ENCODE measurements at places on chromosomes 5 and 9. TPM values are rescaled to one million over a fixed set of nuclear protein-coding genes. Genes with fewer than 3 reads are reported as not detected.
A peak's percentile ranks its signal among the peaks of the same experiment; 100 is the strongest.

DNA sequence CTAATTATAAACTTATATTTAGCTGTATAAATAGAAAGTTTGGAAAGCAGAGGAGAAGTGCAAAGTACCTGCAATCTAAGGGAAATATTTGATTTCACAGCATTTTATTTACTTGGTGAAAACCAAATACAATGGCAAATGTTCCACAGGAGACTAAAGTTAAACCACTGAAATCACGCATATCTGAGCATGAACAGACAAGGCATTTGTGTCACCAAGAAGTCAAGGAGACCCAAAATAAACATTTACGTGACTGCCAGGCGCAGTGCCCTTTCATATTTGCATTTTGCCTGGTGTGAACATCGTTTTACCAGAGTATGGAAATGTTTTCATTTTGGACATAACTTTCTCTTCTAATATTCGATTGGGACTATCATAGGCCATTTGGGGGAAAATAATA lies 20.6 kb downstream of the UGCG start:
- peaks cover 43% of the 10 kb centered on the region for H3K4me1 ChIP-seq
- H3K27ac ChIP-seq: peak overlapping the region; percentile 76
- H3K27me3 ChIP-seq: no peaks in the 10 kb centered on the region

DNA sequence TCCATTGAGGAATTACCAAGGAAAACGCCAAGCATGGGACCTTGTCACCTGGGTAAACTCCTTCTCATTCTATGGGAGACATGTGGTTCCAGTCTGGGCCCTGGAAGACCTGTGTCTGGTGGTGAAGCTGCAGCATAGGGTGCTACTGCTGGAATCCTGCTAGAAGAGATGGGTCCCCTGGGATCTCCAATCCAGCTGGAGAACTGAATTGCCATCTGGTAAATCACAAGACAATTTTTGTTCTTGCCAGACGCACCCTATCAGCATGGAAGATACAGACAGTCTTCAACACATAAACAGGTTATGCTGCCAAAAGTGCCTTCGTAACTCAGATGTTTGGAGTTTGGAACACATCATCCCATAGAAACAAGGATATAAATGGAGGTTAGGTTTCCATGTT lies 424.0 kb upstream of the BRINP1 start:
- no peaks in the 10 kb centered on the region for H3K36me3 ChIP-seq
- no peak overlapping the region for H3K27ac ChIP-seq

GRCh38 chr5:112106878-112107277 lies 312.2 kb downstream of the EPB41L4A start:
- no peaks in the 10 kb centered on the region for H3K36me3 ChIP-seq
- no peaks in the 10 kb centered on the region for H3K4me1 ChIP-seq
- H3K4me3 ChIP-seq: no peak overlapping the region
- H3K27me3 ChIP-seq: no peaks in the 10 kb centered on the region

DNA sequence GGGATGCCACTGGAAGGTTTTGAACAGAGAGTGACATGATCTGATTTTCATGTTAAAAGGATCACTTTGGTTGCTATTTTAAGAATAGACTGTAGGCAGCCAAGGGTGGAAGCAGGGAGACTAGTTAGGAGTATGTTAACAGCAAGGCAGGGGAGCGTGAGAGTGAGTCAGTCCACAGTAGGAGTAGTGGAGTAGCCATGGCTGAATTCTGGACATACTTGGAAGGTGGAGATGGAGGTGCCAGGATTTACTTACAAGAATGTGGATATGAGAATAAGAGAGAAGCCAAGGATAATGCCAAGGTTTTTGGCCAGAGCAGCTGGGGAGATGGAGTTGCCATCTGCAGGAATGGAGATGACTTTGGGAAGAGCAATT lies 118.8 kb downstream of the GALNT10 start:
- no peak overlapping the region for H3K27ac ChIP-seq
- H3K27me3 ChIP-seq: no peaks in the 10 kb centered on the region
- H3K4me3 ChIP-seq: no peak overlapping the region
- H3K4me1 ChIP-seq: peaks cover 8% of the 10 kb centered on the region

Gene HTR4
- not detected for polyA plus RNA-seq

Gene DCTN4
- 18.1 TPM for polyA plus RNA-seq

DNA sequence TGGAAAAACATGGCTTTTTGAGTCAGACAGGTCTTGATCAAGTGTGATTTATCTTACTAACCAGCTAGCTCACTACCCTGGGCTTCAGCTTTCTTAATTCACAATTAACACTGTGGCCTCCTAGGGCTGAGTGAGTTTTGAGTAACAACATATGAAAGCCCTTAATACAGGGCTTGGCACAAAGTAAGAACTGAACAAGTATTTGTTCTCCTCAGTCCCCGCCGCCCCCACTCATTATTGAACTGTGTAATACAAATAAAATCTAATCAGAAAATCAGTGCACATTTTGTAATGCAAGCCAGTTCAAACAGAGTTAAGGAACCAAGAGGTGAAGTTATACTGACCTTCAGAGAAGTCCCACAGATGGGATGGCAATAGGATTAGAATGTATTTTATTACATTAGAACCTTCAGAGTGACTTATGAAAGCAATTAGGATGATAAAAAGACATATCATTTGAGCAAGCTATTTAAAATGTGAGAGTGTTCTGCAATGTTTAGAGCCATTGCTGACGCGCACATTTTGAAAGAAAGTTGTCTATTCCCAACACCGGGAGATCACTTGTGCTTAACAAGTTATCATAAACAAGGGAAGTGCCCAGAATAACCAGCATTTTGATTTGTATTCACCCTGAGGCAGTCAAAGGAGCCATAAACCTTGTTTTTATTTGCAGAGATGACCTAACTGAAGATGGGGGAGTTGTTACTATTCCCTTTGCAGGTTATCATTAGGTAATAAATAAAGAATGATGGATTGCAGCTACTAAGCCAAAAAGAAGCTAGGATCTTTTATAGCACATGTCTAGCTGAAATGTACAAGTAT lies 19.4 kb downstream of the ADAMTS16 start:
- no peak for DNase-seq
- no peaks in the 10 kb centered on the region for H3K27me3 ChIP-seq

DNA sequence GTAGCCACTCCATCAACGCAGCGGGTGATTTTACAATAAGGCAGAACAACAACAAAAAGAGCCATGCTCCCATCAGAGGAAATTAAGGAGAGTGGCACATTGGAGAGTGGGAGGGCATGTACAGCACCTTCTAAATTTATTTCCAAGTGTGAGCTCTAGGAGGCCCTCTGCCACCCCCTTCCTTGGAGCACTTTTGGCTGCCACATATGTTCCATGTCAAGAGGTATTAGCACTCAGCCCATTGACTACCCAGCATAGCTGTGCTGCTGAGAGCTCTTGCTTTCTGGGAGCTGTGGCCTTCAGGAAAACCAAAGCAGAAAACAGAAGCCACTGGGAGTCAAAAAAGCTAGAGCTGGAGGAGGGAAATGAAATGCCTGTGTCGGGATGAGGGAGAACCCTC lies 200.2 kb upstream of the PANK3 start:
- no peak for DNase-seq
- no peak overlapping the region for H3K27ac ChIP-seq
- H3K4me3 ChIP-seq: no peak overlapping the region
- no peaks in the 10 kb centered on the region for H3K36me3 ChIP-seq
- peaks cover 4% of the 10 kb centered on the region for H3K27me3 ChIP-seq

Gene PDLIM7
- 31.1 TPM for polyA plus RNA-seq

Gene ARSK
- polyA plus RNA-seq: 8.8 TPM

DNA sequence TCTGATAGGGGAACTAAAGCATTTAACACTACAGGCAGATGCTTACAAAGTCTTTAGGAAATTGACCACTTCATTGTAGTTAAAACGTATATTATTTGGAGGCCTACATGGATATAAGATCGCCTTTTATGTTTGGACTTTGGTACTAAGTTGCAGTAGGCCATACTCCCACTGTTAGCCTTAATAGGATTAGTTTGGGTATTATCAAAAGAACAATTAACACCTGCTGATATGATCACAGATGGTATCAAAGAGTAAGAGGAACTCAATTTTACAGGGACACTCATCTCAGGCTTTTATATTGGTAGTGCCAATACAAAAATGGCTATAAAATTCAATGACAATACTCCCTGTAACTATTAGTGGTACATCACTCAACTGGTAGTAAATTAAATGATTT lies 1183.0 kb downstream of the MAT2B start:
- no peak for DNase-seq
- no peaks in the 10 kb centered on the region for H3K27me3 ChIP-seq
- H3K36me3 ChIP-seq: no peaks in the 10 kb centered on the region
- H3K27ac ChIP-seq: no peak overlapping the region
- H3K4me3 ChIP-seq: no peak overlapping the region

Measured in GM12878 (cell line).